Karpas-422 (cell line): ENCODE measurements at places on chromosomes 5 and 9.

GRCh38 chr5:176736301-176736930, 73.9 kb upstream of the UNC5A start:
- no peak for DNase-seq

GRCh38 chr9:128187361-128187760, 4.0 kb downstream of the CIZ1 start:
- DNase-seq = no peak

DNA sequence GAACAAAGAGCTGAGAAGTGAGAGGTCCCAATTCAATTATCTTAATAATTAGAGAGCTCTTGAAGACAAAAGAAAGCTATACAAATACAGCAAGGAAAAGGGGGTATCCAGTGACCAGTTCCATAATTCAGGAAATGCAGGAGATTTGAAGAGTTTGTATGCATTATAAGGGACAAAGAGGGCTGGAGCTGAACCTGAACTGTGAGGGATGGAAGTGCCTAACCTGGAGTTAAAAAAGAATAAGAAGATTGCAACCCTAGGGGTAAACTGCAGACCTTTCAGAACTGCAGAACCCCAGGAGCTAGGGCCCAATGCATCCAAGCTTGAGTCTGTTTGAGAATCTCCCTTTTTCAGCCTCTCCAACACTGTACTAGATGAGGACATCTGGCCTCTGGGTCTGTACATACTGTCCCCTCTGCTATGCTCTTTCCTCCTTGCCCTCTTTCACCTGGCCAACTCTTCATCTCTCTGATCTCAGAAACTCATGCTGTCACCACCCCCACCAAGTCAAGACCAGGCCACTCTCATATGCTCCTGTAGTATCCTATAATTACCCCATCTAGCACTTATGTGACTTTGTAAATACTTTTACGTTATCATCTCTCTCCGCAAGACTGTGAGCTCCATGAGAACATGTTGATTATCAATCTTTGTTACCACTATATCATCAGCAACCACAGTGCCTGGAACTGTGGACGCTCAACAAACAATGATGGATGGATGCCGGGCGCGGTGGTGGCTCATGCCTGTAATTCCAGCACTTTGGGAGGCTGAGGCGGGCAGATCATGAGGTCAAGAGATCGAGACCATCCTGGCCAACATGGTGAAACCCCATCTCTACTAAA, 6.6 kb upstream of the PRKACG start:
- no peak for DNase-seq

- no peak for DNase-seq
Measured at GRCh38 chr5:50564558-50564957, 101.9 kb upstream of the PARP8 start.

GRCh38 chr5:169036079-169036805, 264.7 kb downstream of the SLIT3 start:
- DNase-seq = no peak

DNA sequence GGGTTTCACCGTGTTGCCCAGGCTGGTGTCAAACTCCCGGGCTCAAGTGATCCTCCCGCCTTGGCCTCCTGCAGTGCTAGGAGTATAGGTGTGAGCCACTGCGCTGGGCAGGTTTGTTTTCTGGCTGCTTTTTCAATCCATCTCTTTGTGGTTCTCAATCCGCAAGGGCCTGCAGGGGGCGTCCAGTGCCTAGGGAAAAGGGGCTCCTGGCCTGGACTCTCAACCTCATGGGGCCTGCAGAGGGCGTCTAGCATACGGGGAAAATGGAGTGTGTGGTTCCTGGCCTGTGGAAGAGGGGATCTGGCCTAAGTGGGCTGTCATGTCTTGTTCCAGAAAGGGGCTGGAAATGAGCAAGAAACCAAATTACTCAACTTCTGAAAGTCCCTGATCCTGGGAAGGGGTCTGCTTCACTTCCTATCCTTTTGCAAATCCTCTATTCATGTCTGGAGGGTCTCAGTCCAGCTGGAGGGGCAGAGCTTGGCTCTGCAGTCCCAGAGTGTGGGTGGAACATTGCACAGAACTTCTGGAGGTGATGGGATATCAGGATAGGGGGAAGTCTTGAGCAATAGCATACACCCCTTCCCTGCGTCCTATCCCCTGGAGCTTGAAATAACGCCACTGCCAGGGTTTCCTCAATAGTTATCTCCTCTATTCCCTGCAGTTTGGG, 12.7 kb upstream of the CCL27 start:
- DNase-seq = peak; percentile 93
